Esophagus squamous epithelium (tissue), 5 donors: ENCODE measurements at places on chromosomes 6 and 20.

DNA sequence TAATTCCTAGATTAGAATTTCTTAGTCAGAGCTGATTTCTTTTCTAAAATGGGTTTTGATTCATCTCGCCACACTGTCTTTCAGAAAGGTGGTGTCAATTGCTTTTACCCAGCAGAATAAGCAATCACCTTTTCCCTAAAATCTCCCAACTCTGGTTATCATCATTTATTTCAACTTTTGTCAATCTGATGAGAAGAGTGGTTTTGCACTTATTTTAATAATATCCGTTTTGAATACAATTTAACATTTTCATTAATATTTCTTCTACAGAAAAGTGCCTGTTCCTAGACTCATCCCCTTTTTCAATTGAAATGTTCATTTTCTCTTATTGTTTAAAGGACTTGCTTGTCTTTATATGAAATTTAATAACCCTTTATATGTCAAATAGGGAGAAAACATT is 8.2 kb upstream of the NCR2 start:
- no peaks in the 10 kb centered on the region for H3K27me3 ChIP-seq
- no peaks in the 10 kb centered on the region for H3K36me3 ChIP-seq

GRCh38 chr6:133136177-133136880 is 104.8 kb upstream of the EYA4 start:
- DNase-seq: no peak
- no peaks in the 10 kb centered on the region for H3K36me3 ChIP-seq
- H3K27ac ChIP-seq: no peak overlapping the region
- H3K4me1 ChIP-seq: no peaks in the 10 kb centered on the region
- H3K27me3 ChIP-seq: no peaks in the 10 kb centered on the region

GRCh38 chr6:108002365-108003221 is 44.6 kb upstream of the SEC63 start:
- peaks cover 3% of the 10 kb centered on the region for H3K4me1 ChIP-seq
- H3K4me3 ChIP-seq: no peak overlapping the region
- DNase-seq: no peak
- H3K27ac ChIP-seq: peak overlapping the region; percentile 8
- no peaks in the 10 kb centered on the region for H3K27me3 ChIP-seq

DNA sequence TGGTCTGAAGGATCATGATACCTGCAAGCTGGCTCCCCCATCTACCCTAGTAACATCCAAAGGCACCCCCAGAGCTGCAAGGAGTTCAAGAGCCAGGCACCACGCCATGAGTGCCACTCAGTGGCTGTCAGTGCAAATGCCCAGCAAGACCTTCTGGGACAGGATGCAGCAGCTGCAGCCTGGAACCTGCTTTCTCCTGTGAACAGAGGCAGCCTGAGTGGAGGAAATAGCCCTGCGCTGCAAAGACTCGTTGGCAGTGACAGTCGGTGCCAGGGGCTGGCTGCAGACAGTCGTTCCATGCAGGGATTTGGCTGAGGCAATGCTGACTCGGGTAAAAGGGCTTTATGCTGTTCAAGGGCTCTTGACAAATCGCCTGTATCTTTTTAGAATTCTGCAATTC is 15.7 kb upstream of the SSTR4 start:
- H3K27me3 ChIP-seq: no peaks in the 10 kb centered on the region
- H3K4me3 ChIP-seq: no peak overlapping the region
- no peak overlapping the region for H3K27ac ChIP-seq
- H3K4me1 ChIP-seq: no peaks in the 10 kb centered on the region
- H3K36me3 ChIP-seq: no peaks in the 10 kb centered on the region
